ENCODE measurements at places on chromosomes 12 and 14. TPM values are rescaled to one million over a fixed set of nuclear protein-coding genes. Genes with fewer than 3 reads are reported as not detected.

DNA sequence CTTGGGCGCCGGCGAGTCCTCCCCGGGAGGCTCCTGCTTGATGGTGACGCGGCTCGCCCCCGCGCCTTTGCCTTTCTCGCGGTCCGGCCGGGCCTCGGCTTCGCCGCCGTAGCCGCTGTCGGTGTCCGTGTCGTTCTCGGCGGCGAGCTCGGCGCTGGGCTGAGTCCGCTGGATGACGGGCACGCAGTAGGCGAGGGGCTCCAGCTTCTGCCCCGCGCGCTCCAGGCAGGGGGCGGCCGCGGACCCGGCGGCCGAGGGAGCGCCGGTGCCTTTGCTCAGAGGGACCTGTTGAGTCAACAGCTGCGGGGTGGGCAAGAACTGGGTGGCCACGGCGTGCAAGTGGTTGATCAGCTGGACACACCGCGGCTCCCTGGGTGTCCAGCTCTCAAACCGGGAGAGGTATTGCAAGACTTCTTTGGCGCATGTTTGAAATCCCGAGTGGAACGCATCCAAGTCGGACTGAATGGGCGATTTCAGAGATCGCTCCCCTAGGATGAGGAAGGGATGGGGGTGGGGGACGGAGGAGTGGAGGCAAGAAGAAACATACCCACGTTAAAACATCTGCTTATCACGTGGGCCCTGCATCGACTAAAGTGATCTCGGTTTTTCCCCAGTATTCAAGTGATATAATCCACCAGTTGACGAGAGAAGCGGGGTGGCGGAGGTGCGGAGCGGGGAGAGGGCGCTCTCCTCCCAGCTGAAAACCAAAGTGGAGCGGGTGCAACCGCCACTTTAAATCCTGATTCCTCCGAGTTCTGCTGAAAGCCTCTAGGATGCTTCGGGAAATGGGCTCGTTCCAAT, 2.0 kb downstream of the BHLHE41 start:
- peak; percentile 62 for DNase-seq

- DNase-seq = no peak
These were observed 102.7 kb downstream of the ANO4 start for GRCh38 chr12:100897240-100897639.

DNA sequence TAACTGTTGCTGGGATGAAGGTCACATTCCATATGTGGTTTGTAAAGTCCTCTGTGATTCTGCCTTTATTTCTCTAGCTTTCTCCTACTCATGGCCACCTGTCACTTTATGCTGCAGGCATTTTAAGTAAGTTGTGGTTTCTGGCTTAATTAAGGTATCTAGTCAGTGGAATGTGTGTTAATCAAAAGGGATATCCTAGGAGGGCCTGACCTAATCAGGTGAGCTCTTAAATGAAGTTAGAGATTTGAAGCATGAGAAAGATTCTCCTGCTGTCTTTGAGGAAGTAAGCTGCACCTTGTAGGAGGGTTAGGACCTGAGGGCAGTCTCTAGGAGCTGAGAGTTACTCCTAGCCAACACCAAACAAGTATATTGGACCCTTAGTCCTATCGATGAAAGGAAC, 90.3 kb downstream of the ETNK1 start:
- DNase-seq = no peak

GRCh38 chr14:104219731-104220214, 81.4 kb downstream of the KIF26A start:
- no peak for DNase-seq

DNA sequence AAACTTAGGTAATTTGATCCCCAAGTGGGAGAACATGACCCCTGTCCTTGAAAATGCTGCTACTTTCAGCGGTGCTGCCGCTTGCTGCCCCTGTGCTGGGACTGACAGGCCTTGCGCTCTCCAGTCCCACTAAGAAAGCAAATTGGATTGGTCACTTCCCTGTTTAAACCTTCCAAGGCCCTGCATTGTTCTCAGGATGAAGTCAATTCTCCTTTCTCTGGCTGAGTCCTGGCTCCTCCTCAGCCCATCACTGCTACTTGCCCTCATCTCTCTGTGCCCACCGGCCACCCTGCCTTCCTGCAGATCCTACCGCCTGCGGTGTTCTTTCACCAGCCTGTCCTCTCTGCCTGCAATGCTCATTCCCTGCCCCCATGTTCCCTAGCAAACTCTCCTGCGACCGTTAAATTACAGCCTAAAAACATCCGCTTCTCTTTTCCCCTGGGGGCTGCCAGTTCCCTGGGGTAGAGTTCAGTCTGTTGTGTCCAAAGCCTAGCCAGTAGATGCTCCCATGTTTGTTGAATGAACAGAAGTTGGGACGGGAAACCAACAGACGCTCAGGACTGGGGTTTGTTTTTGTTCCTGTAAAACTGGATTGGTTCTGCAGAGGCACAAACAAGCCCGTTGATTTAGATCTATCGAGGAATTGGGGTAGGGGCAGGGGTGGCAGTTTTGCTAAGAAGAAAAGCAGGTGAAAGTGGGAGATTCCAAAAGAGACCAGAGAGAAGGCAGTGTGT, 127.3 kb upstream of the HIF1A start:
- no peak for DNase-seq

GRCh38 chr12:47111392-47111778, 31.6 kb upstream of the AMIGO2 start:
- DNase-seq = no peak

RND1 gene
- polyA plus RNA-seq = 78.5 TPM

SCN8A gene
- polyA plus RNA-seq = 1.1 TPM

Measured in hepatocyte (in vitro differentiated cells).